ENCODE measurements at places on chromosomes 3 and 15. TPM values are rescaled to one million over a fixed set of nuclear protein-coding genes. Genes with fewer than 3 reads are reported as not detected.

The GOLGA8K gene
- total RNA-seq, result 0.24 TPM

The PARP15 gene
- total RNA-seq, result 1.1 TPM

The SH3GL3 gene
- not detected for total RNA-seq

The CD86 gene
- total RNA-seq, result 0.57 TPM

The SERPINI2 gene
- total RNA-seq, result not detected

The IL12A gene
- total RNA-seq, result 0.25 TPM

The DNAH1 gene
- 9.1 TPM for total RNA-seq

The CALML4 gene
- 111 TPM for total RNA-seq

The GOLGA8H gene
- not detected for total RNA-seq

The AEN gene
- total RNA-seq, result 13.8 TPM

The SQOR gene
- 500 TPM for total RNA-seq

The GCSAM gene
- total RNA-seq, result 0.17 TPM

The GATA2 gene
- total RNA-seq, result 5.8 TPM

The ARGFX gene
- total RNA-seq, result not detected

The SLC25A36 gene
- 67.5 TPM for total RNA-seq

The ABTB1 gene
- 14.9 TPM for total RNA-seq

The BFSP2 gene
- total RNA-seq, result not detected

The ACOX2 gene
- 22.4 TPM for total RNA-seq

The KY gene
- 0.32 TPM for total RNA-seq

The ZDHHC19 gene
- not detected for total RNA-seq

The LMOD3 gene
- 0.11 TPM for total RNA-seq

The STXBP5L gene
- 0.22 TPM for total RNA-seq

The CRYGS gene
- total RNA-seq, result 2.3 TPM

The SKOR1 gene
- total RNA-seq, result 0.19 TPM
